ENCODE measurements at places on chromosomes 3 and 15.

- DNase-seq = no peak
Observed at GRCh38 chr3:23810343-23811184, 4.8 kb downstream of the UBE2E1 start.

GRCh38 chr15:56887782-56888438 is 30.5 kb upstream of the TCF12 start:
- DNase-seq = no peak

DNA sequence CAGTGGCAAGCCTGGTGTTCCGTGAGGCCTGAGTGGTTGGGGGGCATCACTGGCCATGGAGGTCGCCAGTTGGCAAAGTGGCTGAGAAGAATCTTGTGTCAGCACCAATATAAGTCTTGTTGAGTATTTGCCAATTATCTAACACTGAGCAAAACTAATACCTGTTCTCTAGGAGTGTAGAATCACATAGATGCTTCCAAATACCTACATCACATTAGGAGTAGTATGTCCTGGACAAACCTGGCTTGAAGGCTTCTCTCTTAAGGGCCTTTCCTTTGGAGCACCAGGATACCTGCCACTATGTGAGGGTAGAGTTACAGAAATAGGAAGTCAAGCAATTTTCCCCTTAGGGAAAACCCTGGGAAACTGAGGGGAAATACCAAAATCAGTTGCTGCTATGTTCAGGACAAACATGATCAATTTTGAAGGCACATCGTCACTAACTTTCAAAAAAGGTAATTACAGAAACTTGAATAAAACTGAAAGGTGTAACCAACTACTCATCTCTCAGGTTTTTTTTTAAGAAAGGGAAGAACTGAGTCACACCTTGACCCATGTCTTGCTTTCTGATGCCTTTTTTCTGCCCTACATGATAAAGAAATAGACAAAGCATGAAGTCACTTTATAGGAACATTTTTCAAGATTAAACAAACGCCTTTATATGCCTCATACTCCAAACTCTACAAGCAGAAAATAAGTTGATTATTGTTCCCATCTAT is 100.4 kb downstream of the IMPG2 start:
- no peak for DNase-seq

DNA sequence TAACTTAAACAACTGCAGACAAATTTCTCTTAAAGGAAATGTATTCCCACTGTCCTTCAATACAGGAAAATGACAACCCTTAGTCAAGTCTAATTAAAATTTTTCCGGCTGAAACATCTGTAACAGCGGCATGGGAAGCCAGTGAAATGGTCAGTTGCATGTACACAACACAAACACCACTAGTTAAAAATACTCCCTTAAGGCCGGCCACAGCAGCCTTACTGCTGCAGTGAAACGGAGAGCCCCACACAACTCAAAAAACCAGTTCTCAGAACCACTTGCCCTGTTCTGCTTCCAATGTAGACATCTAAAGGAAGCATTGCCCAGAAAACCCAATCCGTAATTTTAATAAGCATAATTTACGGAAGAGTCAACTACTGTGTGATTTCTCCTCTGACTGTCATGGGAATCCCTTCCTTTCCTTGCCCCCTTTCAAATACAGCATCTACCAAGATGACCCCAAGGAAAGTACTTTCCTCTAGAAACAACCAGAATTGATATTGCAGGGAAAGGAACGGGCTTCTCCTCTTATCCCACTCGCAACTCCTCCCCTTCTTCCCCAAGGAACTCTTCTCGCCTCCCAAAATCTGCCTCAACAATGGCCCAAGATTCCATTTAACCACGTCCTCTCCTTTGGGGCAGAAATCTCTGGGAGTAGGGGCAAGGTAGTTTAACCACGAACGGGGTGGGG is 1.6 kb downstream of the FBN1 start:
- no peak for DNase-seq

GRCh38 chr3:160564949-160565441 is 376 bp downstream of the KPNA4 start:
- peak; percentile 17 for DNase-seq

Data from forelimb muscle (tissue), 1 donor.